ENCODE measurements at places on chromosomes 16 and 17.
A peak's percentile ranks its signal among the peaks of the same experiment; 100 is the strongest.

DNA sequence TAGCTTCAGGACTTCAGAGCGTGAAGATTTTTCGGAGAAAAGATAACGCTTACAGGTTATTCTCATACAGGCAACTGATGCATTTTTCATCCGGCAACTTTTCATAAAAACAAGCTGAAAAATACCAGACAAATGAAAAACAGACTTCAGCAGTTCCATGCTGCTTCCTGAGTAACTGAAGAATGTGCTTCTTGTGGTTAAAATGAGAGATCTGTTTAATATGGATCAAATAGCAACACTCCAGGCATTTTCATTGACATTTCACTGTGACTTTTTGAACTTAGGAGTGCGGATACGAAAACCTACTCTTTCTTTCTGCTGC is 705 bp upstream of the PITPNC1 start:
- DNase-seq, result no peak

- no peak for DNase-seq
Measured at GRCh38 chr17:33779234-33779591, 475.9 kb upstream of the CCL2 start.

DNA sequence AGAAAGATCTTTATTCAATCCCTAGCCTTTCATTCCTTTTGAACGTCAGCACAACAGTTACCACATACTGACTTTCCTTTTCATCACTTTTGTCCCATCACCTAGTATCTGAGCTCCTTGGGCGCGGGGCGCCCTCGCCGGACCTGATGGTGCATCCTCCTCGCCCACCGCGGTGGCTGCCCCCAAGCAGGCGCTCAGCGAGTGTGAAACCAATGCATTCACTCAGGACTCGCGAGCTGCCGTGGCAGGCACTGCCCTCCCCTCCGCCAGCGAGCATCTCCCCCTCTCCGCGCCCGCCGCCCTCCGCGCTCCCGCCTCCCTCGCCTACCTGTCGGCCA is 756 bp downstream of the KLHL11 start:
- DNase-seq, result peak; percentile 30

GRCh38 chr17:75557075-75557851 is 30.3 kb upstream of the MYO15B start:
- no peak for DNase-seq

GRCh38 chr17:54976316-54976715 is 7.8 kb downstream of the STXBP4 start:
- DNase-seq, result no peak

- DNase-seq, result no peak
Measured at GRCh38 chr17:29066047-29066446, 23.1 kb downstream of the PIPOX start.

GRCh38 chr17:512926-513325 is 160.3 kb upstream of the RPH3AL start:
- DNase-seq, result no peak

- no peak for DNase-seq
Measured at GRCh38 chr17:27762527-27763305, 37.6 kb downstream of the NOS2 start.

GRCh38 chr16:2713523-2713922 is 6.5 kb downstream of the PRSS27 start:
- no peak for DNase-seq

DNA sequence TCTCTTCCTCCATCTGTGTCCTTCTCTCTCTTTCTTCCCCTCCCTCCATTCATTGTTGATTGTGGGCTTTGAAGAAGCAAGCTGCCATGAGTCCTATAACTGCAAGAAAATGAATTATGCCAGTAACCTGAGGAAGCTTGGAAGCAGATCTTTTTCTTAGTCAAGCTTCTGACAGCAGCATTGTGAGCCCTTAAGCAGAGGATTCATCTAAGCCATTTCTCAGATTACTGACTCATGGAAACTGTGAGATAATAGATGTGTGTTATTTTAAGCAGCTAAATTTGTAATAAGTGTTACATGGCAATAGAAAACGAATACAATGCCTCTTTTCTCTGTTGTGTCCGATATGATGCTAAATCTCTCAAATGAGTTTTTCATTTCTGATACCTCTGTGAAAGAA is 1109.7 kb downstream of the CDH11 start:
- no peak for DNase-seq

DNA sequence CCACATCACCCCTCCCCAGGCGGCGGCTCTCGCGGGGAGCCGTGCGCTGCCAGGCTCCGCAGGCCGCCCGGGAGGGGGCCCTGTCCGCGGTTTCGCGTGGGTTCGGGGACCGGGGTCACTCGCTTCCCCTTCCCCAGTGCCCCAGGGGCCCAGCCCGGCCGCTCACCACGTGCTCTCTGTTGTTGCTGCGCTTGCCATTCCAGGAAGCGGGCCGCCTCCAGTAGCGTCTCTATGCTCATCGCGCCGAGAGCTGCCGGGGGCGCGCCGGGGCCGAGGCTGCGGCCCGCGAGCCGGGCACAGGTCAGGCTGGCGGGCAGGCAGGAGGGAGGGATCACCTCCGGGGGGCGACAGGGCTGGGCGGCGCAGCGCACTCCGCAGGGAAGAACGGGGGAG is 390 bp downstream of the MNT start:
- peak; percentile 38 for DNase-seq

DNA sequence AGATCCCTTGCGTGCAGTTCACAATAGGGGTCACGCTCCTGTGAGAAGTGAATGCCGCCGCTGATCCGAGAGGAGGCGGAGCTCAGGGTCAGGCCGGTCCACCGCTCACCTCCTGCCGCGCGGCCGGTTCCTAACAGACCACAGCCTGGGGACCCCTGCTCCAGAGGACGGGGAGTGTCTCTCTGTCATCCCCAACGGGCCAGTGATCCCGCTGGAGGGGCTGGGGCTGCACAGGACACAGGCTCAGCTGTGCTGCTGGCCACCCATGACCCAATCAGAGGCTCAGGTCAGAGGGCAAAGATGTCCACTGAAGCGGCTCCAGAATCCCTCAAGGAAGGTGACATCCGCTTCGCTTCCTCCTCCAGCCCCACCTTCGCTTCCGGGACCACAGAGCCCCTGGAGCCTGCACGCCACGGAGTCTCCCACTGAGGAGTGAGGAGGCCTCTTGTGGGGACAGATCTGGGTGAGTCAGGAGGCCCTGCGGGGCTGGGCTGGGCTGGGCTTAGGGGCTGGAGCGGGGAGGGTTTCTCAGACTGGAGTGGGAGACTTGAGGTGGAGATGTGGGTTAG is 115.4 kb downstream of the METRNL start:
- DNase-seq, result no peak

GRCh38 chr16:25570131-25570530 is 121.6 kb upstream of the HS3ST4 start:
- DNase-seq, result no peak

DNA sequence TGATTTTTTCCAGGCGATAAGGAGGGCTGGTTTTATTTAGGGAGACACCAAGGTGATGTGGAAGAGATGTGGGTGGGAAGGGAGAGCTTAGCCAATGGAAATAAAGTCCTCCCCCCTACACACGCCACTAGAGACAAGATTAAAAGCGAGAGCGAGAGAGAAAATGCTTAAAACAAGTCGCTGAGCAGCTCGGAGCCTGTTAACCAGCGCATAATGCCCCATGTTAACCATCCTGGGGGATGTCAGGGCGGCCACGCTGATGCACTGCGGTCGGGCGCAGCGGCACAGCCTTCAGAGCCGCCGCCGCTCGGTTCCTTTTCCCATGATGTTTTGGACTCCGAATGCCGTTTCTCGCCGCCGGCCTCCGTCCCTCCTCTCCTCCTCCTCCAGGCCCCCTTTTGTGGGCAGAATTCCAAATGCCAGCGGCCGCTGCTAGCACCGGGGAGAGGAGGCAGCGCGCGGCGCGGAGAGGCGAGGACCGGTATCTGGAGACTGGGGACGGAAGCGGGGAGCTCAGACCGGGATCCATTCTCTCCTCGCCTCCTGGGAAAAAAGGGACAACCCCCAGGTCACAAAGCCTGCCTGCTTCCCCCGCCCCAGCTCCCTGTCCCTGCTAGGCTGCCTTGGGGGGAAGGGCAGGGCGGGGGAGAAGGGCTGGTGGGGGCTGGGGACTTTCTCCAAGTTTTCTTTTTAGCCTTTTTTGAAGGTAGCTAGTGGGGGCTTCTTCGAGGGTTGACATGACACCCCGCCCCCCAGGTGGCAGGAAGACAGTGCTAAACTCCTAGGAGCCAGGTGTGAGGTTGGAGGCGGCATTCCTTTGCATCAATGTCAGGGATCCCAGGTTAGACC is 98.1 kb upstream of the CCL2 start:
- no peak for DNase-seq

- no peak for DNase-seq
Measured at GRCh38 chr17:46771561-46772474, 46.7 kb downstream of the WNT3 start.

DNA sequence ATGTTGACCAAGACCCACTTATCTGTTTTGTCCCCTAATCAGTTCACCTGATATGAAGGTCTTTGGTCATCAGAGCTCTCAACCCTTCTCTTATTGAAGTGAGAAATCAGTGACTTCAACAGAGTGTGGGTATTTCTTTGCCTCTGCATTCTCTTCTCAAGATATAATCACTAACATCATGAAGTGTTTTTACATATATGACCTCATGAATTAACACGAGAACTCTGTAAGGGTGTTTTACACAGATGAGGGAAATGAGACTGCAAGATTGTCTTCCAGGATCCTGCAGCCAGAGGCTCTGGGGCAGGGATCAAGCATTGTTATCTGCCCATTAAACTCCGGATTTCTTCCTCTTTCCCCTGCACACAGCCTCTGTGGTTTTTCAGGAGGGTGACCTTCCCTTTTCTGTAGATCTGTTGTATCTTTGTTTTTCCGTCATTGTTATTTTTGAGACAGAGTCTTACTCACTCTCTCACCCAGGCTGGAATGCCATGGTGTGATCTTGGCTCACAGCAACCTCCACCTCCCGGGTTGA is 22.7 kb downstream of the LCMT1 start:
- DNase-seq, result no peak

DNA sequence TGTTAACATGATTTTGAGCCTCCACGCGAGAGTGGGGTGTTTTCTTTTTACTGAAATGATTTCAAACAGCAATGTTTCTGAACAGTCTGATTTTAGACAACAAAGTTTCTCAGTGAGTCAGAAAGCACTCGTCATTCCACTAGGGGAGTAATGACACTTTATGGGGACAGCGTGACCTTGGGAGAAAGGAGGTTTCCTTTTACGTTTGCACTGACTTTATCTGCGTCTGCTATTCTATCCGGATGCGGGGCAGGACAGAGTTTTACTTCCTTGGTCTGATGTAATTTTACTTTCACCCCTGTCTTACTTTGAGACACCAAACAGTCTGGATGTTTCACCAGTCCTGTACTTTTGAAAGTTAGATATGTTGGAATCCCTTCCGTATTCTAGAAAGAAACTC is 20.7 kb downstream of the SLC47A1 start:
- no peak for DNase-seq

GRCh38 chr16:74667255-74667700 is 601 bp upstream of the RFWD3 start:
- DNase-seq, result no peak

DNA sequence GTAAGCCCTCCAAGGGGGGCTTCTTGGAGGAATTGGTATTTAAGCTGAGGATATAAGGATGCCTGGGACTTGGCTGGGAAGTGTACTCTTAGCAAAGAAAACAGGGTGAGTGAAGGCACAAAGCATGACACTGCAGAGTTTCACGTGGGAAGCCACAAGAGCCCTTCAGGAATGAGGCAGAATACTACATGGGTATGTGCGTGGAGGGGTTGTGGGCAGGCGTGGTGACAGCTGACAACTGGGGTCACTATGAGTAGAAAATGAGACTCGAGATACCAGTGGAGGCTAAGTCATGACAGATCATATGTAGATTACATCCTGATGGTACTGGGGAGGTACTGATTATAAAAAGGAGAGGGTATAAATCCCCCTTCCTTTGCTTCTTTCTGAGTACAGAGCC is 78.1 kb upstream of the XYLT1 start:
- no peak for DNase-seq

GRCh38 chr17:67150826-67151225 is 94.2 kb downstream of the HELZ start:
- no peak for DNase-seq

DNA sequence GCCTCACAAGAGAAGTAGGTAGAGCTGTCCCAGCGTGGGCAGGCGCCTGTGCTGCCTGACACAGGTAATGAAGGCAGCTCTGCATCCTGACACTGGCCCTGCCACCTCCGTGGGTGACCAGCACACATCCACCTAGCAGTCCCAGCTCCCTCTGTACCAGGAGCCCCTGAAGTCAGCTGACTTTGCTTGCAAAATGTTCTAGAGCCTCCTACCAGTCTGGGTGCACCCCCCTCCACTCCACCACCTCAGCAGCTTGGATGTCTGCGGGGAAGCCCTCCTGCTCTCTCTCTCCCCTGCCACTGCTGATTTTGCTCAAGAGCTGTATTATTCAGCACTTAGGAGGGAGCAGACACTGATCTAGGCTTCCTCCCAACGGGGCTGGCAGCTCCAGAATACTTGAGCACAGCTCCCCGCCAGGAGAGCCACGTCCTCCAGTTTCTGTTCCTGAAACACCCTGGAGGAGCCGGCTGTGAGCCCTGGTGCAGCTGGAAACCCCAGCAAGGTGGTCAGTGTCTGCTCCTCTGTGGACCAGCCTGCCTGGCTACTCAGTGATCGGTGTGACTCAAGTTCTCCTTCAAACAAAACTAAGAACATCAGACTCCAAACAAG is 1.0 kb downstream of the RNF166 start:
- DNase-seq, result no peak

- no peak for DNase-seq
Measured at GRCh38 chr17:81418710-81419318, 23.6 kb downstream of the BAHCC1 start.

DNA sequence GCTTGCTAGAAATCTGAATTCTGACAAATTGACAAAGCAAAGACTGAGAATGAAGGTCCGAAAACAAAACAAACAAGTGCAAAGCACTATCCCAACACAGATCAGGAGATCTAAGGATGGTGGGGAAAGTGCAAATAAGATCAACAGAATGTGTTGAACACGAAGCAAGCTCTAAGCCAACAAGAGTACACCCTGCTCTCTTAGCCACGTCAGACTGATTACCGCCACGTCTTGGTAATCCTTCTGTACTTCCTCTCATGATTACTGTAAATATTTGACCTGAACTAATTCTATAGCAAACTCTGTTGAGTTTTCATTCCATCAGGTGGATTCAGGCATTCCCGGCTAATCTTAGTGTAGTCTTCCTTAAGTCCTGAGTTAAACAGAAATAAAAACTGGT is 34.3 kb upstream of the ERCC4 start:
- DNase-seq, result no peak

DNA sequence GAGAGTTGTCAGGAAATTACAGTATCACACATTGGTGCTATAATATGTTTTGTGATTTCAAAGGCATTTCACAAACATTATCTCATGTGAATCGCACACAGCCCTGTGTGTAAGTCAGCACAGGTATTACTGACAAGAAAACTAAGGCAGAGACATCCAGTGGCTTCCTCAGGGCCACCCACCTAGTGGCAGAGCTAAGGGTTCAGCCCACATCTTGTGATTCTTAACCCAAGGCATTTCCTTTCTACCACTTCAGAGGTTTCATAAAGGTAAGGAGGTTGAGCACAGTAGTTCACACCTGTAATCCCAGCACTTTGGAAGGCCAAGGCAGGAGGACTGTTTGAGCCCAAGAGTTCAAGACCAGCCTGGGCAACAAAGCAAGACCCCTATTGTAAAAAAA is 58.2 kb downstream of the STX8 start:
- no peak for DNase-seq

GRCh38 chr17:82327289-82327688 is 6.3 kb downstream of the SECTM1 start:
- DNase-seq, result no peak

Data from stimulated activated CD8-positive, alpha-beta memory T cell treated with anti-CD3 and anti-CD28 coated beads, Interleukin-15, amount 100 ng/mL, for 4 hours (primary cell).